NCI-H2171 (cell line): ENCODE measurements at places on chromosomes 3 and 15.

DNA sequence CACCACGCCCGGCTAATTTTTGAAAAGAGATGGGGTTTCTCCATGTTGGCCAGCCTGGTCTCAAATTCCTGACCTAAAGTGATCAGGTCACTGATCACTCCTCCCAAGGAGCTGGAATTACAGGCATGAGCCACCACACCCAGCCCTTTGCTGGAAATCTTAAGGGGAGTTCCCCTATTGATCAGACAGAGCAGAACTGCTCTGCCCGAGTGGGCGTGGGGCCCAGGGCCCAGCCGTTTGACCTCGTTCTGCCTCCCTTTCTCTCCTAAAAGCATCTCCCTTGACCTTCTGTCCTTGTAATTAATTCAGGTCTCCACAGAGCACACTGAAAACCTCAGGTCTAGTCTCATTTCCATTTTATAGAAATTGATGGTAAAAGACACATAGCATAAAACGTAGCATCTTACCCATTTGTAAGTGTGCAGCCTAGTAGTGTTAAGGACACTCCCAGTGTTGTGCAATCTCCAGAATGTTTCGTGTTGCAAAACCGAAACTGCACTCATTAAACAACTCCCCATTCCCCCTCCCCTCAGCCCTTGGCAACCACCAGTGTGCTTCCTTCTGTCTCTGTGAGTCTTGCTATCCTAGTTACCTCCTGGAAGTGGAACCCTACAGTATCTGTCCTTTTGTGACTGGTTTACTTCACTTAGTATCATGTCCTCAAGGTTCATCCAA lies 89.3 kb downstream of the SLCO3A1 start:
- peak; percentile 22 for DNase-seq

DNA sequence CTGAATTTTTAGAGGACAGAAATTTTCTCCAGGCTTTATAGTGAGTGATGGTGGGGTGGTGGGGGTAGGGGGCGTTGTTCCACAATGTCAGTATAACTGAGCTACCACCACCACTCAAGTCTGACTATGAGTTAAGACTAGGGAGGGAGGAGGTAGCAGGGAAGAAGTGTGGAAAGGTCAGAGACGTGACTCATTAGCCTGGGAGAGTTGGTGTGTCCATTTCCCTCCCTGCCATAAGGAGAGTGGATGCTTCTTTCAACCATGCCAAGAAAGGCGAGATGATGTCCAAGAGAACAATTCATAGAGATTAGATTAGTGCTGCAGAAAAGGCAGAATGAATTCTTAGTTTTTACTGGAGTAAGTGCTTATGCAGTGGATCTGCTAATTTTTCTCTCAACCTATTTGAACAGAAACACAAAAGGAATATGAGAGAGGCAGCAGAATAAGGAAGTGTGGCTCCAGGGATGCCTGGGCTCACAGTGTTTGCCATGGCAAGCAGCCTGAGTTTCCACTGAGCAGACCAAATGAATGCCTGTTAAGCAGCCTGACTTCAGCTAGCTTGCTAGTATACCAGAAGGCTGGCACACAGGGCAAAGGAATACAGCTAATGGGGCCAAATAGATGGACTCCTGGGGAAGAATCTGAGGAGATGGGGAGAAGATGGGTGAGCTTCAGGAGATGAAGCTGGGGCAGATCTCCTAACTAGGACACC lies 708.9 kb downstream of the NTRK3 start:
- DNase-seq, result no peak

DNA sequence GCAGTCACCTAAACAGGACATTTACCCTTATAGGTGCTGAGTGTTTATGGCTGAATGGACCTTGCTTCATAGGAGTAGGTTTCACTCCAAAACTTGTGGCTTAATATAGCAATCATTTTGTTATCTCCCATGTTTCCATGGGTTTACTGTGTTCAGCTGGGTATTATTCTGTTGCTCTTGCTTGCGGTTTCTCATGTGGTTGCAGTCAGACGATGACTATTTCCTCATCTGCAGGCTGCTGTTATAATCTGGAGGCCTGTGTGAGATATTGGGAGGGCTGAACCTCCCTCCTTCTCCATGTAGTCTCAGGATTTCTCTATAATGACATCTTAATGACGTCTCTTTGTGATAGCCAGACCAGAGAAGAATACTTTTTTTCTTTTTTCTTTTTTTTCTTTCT lies 98.1 kb downstream of the ZPLD1 start:
- DNase-seq, result no peak

- DNase-seq, result no peak
These were observed 223.4 kb downstream of the IGSF11 start for GRCh38 chr3:118811236-118811732.

DNA sequence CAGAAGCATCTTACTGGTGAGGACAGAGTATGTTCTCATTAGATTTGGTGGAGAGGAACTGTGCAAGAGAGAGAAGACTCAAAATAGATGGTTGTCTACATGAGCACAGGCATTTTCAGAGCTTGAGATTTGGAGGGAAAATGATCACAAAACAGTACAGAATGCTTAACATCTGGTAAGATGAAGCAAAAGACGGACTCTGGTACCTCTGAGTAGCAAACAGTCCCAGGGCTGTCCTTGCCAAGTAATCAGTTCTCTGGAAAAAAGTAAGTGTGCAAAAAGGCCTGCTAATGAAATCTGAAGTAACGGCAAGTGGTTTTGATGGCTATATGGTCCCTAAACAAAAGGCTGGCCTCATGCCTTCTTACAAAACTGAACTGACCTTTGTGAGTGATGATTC lies 414.2 kb downstream of the CNTN4 start:
- no peak for DNase-seq

GRCh38 chr3:152253514-152253913 lies 15.2 kb upstream of the MBNL1 start:
- no peak for DNase-seq

GRCh38 chr3:30768703-30769550 lies 125.5 kb downstream of the GADL1 start:
- no peak for DNase-seq

- DNase-seq, result no peak
These were observed 69.8 kb upstream of the SPATA12 start for GRCh38 chr3:56990641-56991015.

GRCh38 chr3:42353631-42354030 lies 56.8 kb downstream of the LYZL4 start:
- no peak for DNase-seq

DNA sequence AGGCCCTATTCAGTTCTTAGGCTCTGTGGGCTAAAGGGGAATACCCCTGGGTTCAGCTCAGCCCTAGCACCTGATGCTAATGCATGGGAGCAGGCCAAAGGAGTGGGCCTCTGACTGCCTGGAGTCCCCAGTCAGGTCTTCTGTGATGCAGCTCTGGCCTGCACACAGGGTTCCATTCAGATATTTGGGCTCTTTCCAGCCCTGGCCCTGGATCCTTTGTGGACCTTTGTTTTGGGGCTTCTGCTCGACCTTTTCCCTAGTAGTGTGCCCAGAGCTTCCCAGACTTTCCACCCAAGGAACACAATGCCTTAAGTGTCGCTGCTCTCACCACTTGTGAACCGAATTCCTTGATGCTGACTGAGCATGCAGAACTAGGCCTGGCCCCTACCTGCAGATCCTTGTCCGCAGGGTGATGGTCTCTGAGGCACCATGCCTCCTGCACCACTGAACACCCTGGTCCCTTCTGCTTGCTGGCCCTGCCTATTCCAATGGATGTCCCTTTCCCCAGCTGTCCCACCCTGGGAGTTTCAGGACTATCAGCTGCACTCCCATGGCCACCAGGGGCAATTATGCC lies 5.1 kb downstream of the SEC13 start:
- no peak for DNase-seq

DNA sequence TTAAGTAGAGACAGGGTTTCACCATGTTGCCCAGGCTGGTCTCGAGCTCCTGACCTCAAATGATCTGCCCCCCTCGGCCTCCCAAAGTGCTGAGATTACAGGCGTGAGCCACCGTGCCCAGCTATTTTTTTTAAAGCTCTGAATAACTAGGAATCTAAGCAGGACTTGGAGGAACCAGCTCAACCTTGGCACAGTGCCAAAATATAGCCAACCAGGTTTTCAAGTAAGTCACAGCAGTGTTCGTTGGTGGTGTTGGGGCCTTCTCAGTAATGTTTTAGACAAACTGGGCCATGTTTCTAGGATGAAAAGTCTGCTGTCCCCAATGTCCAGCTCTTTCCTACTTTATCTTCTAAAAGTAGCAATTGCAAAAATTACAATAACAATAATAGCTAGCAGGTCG lies 6.4 kb upstream of the ADAM10 start:
- DNase-seq, result no peak

- no peak for DNase-seq
These were observed 274.7 kb downstream of the FOXP1 start for GRCh38 chr3:71308836-71309235.

DNA sequence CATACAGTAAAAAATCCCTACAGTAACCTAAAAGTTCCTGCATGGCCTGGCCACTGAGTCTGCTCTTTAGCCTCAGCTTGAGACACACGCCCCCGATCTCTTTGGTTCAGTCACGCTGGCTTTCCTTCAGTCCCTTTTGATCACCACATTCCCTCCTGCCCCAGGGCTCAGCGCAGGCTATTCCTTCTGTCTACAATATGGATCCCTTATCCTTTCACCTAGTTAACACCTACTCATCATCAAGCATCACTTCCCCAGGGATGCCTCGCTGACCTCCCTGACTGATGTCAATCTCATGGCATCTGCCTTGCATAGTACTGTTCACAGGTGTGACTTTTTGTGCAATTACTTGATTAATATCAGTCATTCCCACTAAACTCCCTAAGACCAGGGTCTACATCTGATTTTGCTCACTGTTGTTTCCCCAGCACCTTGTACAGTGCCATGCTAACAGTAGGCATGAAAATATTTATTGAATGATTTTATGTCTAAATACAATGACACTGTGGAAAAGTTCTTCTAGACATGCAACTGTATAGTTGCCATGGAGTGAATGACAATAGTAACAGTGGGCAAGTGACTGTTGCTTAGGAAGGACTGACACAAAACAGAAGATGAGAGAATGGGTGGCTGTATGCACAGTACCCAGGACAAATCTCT lies at the start of gene SNTN:
TSS of gene SNTN (plus strand) at position 610 of the 660 bp plus-strand sequence. CDS start at position 623, 13 bp downstream.
- DNase-seq, result no peak

DNA sequence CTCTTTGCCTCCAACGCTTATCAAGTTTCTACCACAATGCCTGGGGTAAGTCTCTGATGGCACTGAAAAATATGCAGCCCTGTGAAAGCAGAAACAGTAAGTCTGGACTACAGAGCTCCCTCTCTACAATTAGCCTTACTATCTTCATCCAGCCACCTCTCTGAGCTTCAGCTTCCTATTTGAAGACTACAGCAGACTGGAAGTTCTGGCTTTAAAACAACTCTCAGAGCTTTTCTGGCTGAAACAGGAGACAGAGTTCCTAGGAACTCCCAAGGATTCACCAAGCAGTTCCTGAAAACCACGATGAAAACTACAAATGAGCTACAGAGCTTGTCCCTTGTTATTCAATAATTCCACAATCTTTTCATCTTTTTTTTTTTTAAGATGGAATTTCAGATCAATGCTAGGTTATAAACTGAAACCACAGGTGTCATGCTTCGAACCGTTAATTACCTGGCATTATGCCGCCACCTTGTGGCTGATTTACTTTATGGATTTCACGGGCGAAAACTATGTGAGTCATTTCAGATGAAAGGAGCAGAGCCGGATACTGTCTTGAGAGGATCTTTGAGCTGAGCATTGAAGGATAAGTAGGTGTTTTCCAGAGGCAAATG lies 3.9 kb downstream of the CRYGS start:
- DNase-seq, result peak; percentile 54

DNA sequence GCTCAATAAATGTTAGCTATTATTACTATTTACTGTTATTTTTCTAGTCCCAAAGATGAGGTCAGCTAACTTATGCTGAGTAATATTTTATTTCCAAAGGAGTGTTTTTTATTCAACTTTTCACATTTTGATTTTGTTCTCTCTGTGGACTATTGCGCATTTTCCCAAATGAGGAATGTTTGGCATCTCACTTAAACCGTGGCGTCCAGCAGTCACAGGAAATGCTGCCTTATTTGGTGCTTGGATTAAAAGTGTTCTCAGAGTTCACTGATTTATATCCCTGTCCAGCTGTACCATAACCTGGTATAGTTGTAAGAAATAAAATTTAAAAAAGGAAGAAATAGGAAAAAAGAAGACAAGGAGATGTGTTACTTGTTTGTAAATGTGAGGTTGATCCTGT lies 166.8 kb downstream of the THSD4 start:
- DNase-seq, result no peak

GRCh38 chr15:45399381-45400212 lies 21.3 kb upstream of the GATM start:
- DNase-seq, result peak; percentile 71

- no peak for DNase-seq
These were observed 100.1 kb upstream of the SLC2A2 start for GRCh38 chr3:171126478-171127209.

DNA sequence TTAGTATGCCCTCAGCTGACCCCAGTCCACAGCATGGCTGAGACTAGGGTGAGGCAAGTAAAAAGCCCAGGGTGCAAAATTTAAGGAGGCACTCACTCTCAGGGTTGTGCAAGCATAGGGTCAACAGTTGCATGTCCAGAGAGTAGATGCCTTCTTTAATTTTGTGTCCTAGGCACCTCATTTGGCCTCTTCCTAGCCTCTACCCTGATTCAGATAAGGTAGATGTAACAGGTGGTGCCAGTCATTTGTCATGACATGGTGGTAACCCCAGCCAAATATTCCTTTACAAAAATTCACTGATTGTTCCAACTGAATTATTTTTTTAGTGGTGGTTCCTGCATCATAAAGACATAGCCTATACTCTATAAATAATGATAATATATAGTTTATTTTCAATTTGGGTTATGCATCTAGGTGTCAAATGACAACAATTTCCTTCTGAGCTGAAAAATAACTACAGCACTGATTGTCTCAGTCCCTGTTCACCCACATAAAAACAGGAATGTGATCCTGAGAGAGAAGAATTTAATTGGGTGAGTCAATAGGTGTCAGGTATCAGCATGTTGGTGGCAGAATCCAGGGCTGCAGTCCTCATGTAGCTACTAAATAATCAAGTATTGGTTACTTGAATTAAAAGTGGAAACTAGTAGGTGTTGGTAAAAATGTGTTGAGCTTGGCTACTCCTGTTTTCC lies 44.2 kb upstream of the TIPARP start:
- DNase-seq, result peak; percentile 33

DNA sequence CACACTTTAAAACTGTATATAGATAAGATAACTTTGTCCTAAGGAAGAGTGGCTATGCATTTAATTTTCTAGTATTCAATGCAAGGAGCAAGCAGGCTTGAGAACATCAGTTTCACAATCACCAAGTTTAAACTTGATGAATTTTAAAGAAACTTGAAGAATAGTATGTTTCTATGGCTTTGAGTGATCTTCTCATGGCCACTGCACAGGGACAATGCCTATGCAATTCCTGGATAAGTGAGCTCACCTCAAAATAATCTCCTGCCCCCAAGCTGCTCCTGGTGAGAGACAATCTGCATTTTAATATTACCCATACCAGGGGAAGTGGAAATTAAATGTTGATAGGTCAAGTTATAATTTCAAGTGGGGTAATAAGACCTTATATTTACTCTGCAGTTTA lies 376.6 kb upstream of the CBLB start:
- no peak for DNase-seq

DNA sequence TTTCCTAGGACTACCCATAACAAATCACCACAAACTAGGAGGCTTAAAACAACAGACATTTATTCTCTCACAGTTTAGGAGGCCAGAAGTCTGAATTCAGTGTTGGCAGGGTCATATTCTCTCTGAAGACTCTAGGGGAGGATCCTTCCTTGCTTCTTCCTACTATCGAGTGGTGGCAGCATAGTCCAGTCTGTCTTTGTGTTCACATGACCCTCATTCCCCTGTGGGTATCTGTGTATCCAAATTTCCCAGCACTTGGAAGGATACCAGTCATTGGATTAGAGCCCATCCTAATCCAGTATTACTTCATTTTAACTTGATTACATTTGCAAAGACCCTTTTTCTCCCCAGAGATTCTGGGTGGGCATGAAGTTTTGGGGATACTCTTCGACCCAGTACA lies 63.8 kb downstream of the GMPS start:
- no peak for DNase-seq
